ENCODE measurements at places on chromosomes 6 and 20.

GRCh38 chr20:19212821-19213502 lies 520 bp downstream of the SLC24A3 start:
- no peak for DNase-seq

DNA sequence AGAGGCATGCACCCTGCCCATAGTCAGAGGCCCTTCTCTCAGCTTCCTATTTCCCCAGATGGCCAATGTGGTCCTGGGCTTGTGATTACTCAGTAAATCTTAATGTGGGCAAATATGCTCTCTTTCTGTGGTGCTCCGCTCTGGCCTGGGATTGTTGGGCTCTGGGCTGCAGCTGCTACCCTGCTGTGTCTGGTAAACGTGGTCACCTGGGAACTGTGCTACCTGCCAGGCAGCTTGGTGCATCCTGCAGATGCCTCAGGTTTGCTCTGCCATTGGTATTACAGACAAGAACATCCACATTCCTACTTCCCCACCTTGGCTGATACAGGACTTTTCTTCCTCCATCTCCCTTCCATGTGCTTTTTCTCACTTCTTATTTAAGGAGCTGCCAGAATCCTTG lies 611.5 kb upstream of the IMPG1 start:
- no peak for DNase-seq

- DNase-seq, result no peak
Observed at GRCh38 chr6:18262702-18263417, 1.5 kb downstream of the DEK start.

GRCh38 chr6:169787797-169788196 lies 36.4 kb downstream of the ERMARD start:
- no peak for DNase-seq

DNA sequence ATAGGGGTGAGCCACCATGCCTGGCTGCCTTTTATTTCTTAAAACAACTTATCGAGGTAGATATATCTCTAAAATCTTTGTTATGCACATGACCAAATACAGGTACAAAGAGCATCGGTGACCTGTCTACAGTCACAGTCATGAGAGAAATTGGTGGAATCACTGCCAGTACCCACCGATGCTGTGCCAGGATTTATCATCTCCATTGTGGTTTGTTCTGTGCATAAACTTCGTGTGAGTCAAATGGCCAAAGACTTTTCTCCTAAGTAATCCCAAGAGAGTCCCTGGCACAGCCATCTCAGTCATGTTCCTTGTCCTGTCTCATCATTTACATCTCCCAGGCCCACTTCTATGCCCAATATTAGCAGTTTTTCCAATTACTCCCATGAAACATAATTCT lies 9.0 kb downstream of the GSTA3 start:
- no peak for DNase-seq

DNA sequence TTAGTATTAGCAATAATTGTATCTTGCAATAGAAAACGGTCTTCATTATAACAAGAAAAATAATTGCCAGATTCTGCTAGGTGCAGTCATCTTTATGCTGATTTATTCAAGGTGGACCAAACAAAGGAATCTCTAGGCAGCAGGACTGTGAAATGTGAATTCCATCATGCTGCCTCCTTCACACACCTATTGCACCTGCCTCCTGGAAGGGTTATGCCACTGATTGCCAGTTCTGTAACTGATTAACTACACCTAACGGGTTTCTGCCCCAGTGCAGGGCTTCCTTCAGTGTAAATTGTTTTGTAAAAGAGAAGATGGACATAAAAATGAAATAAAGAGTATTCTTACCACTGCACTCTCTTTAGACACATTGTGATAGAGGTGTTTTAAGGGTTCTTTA lies 96.1 kb downstream of the FOXO3 start:
- DNase-seq, result no peak

DNA sequence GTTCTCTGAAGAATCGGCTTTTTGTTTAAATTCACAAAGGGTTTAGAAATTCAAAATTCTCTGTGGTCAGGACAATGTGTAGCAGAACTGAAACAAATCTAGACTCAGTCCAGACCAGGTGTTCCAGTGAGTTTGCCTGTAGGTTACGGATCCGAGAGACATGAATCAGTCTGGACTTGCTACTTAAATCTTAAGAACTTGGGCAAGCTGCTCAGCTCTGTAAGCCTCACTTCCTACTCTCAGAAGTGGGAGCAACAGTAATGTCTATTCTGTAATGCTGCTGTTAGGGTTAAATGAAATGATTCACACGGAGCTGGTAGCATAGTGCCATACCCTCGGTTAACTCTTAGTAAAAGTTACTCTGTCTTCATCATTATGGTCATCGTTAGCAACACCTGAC lies 37.7 kb downstream of the HECA start:
- DNase-seq, result no peak

DNA sequence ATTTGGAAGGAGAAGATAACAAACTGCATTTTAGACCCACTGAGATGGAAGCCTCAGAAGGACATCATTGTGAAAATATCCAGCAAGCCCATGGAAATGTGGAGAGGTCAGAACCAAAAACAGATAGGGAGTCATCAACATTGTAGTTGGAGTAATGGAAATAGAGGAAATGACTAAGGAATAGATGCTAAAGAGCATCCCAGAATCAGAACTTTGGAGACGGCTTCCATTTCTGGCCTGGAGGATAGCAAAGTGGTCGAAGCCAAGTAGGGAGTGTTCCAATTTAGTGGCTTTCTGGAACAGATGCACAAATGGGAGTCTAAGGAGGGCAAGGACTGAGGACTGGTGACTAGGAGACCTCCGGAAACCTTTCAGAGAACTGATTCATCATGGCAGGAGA lies 3.6 kb downstream of the BEND6 start:
- DNase-seq, result no peak

All from AG04449 (cell line).